ENCODE measurements at places on chromosomes 3 and 15. TPM values are rescaled to one million over a fixed set of nuclear protein-coding genes. Genes with fewer than 3 reads are reported as not detected.

DNA sequence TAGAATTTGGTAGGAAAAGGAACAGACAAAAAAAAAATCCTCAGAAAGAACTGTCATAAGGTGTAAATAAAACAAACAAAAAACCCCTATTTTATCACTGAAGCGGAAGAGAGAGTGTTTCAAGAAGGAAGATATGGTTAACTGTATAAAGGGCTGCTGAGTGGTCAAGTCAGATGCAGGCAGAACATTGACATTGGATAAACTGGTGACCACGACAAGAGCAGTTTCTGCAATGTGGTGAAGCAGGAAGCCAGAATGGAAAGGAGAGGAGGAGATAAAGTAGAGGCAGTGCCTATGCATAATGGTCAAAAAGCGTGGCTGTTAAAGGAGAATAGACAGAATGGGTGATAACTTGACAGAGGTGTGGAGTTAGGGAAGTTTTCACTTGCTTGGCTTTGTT lies 75.3 kb downstream of the CYP19A1 start:
- H3K27me3 ChIP-seq: no peaks in the 10 kb centered on the region
- no peak overlapping the region for H3K27ac ChIP-seq
- no peak for DNase-seq
- peaks cover 6% of the 10 kb centered on the region for H3K4me1 ChIP-seq
- H3K36me3 ChIP-seq: no peaks in the 10 kb centered on the region

- peaks cover 57% of the 10 kb centered on the region for H3K4me1 ChIP-seq
- no peaks in the 10 kb centered on the region for H3K27me3 ChIP-seq
- DNase-seq: no peak
- no peak overlapping the region for H3K27ac ChIP-seq
- H3K36me3 ChIP-seq: no peaks in the 10 kb centered on the region
- H3K4me3 ChIP-seq: no peak overlapping the region
These were observed 112.7 kb downstream of the KLF13 start for GRCh38 chr15:31439328-31439727.

DNA sequence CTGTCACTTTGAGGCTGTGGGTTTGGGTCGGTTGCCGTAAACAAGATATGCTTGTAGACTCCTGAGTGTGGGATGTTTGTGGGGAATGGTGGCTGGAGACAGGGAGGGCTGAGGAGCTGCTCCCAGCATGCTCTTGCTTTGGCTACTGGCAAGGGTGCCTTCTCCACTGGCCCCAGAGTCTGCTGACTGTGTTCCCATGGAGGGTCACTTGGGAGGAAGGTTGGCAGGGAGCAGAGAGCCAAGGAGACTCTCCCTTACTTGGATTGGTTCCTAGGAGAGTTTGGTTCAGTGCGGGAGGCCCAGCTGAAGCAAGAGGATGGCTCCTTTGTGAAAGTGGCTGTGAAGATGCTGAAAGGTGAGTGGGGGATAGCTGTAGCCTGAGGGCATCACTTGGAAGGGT lies 11.8 kb downstream of the TYRO3 start:
- no peaks in the 10 kb centered on the region for H3K27me3 ChIP-seq
- no peak overlapping the region for H3K27ac ChIP-seq
- H3K4me1 ChIP-seq: no peaks in the 10 kb centered on the region
- peaks cover 7% of the 10 kb centered on the region for H3K36me3 ChIP-seq
- no peak overlapping the region for H3K4me3 ChIP-seq

GRCh38 chr3:99896482-99896881 lies 78.8 kb downstream of the CMSS1 start:
- no peak for DNase-seq
- peaks cover 8% of the 10 kb centered on the region for H3K4me1 ChIP-seq
- H3K36me3 ChIP-seq: no peaks in the 10 kb centered on the region
- H3K27me3 ChIP-seq: no peaks in the 10 kb centered on the region
- H3K4me3 ChIP-seq: no peak overlapping the region

DNA sequence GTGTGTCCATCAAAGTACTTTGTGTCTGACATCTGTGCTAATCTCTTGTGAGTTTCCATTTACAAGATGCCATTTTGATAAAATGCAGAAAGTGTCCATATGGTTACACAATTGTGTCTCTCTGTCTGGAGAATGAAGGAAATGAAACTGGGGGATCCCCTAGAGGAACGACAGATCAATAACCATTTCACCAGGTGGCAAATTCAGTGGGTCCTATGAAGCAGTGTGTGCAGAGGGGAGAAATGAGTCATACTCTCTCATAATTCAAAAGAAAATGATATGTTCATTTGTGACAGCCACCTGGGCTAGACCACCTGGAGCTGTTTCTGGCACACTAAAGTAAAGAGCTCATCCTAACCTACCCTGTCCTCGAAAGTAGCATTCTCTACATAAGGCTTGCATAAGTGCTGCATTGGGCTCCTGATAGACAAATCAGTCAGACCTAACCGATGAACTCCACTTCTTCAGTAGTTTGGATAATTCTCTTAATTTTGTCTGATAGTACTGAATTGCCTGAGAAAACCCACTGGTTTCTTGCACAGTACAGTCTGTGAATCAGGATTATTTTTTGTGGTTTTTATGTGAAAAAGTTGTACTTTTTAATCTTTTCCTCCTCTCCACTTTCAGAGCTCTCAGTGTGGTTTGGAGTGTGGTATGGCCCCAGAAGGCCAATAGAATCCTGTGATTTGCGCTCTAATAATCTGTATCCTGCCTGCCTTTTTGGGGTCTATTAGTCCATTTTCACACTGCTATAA lies 10.3 kb upstream of the CD47 start:
- no peak overlapping the region for H3K27ac ChIP-seq
- no peaks in the 10 kb centered on the region for H3K36me3 ChIP-seq
- H3K4me1 ChIP-seq: no peaks in the 10 kb centered on the region
- no peaks in the 10 kb centered on the region for H3K27me3 ChIP-seq

The KCNMB3 gene
- 2.5 TPM for total RNA-seq

DNA sequence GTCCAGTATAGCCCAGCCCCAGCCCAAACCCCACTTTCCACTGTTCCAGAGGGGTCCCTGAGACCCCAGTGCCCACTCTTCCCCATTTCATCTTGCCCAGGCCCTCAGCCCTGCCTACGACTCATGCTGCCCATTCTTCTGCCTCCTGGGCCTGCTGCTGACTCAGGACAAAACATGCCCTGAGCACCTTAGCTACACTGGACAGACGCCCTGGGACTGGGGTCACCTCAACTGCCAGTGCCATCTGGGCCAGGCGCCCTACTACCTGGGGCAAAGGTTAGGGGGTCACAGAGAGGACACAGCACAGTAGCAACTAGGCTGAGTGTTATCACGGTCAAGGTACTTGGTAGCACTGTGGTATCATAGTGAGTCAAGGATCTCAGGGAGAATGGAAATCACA lies 2.6 kb upstream of the LAMB2 start:
- peaks cover 10% of the 10 kb centered on the region for H3K4me1 ChIP-seq
- no peak for DNase-seq
- peaks cover 5% of the 10 kb centered on the region for H3K36me3 ChIP-seq
- no peak overlapping the region for H3K4me3 ChIP-seq
- H3K27me3 ChIP-seq: no peaks in the 10 kb centered on the region

- H3K36me3 ChIP-seq: no peaks in the 10 kb centered on the region
- H3K27me3 ChIP-seq: no peaks in the 10 kb centered on the region
- H3K4me3 ChIP-seq: no peak overlapping the region
- no peak for DNase-seq
- H3K4me1 ChIP-seq: no peaks in the 10 kb centered on the region
- no peak overlapping the region for H3K27ac ChIP-seq
These were observed 7.8 kb upstream of the GPR171 start for GRCh38 chr3:151210676-151211381.

GRCh38 chr3:67790043-67790442 lies 135.6 kb upstream of the SUCLG2 start:
- no peak overlapping the region for H3K27ac ChIP-seq
- H3K36me3 ChIP-seq: no peaks in the 10 kb centered on the region
- H3K4me1 ChIP-seq: no peaks in the 10 kb centered on the region
- no peak overlapping the region for H3K4me3 ChIP-seq
- DNase-seq: no peak

All from upper lobe of right lung (tissue), 1 donor.